ENCODE measurements at places on chromosomes 2 and 18.

- H3K27me3 ChIP-seq: no peaks in the 10 kb centered on the region
- H3K36me3 ChIP-seq: no peaks in the 10 kb centered on the region
- no peak overlapping the region for H3K4me3 ChIP-seq
- peaks cover 2% of the 10 kb centered on the region for H3K4me1 ChIP-seq
- no peak overlapping the region for H3K27ac ChIP-seq
These were observed 7.3 kb upstream of the LMAN2L start for GRCh38 chr2:96747061-96747617.

DNA sequence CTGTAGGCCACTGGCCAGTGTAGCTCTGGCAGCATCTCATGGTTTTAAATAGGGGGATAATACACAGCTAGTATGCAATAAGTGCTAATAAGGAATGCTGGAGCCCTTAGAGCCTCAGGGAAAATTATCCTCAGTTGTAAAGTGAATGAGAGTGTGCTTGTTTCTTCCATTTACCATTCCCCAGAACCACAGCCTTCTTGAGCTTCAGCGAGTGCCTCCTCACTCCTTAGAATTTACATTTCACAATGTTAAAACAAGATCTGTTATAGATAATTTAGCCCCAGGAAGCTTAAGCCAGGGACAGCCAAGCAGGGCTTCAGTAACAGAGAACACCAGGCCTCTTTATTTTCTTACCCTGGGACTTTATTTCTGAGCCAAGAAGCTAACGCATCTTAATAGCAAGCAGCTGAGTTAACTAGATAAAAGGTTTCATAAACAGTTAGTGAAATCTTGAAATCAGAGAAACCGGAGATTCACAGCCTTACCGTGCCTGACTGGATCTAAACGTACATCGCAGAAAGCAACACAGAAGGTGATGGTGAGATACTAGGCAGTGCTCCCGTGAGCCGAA, 535.2 kb downstream of the TDRD15 start:
- H3K27ac ChIP-seq: no peak overlapping the region
- H3K4me1 ChIP-seq: no peaks in the 10 kb centered on the region
- no peaks in the 10 kb centered on the region for H3K36me3 ChIP-seq
- H3K4me3 ChIP-seq: no peak overlapping the region

DNA sequence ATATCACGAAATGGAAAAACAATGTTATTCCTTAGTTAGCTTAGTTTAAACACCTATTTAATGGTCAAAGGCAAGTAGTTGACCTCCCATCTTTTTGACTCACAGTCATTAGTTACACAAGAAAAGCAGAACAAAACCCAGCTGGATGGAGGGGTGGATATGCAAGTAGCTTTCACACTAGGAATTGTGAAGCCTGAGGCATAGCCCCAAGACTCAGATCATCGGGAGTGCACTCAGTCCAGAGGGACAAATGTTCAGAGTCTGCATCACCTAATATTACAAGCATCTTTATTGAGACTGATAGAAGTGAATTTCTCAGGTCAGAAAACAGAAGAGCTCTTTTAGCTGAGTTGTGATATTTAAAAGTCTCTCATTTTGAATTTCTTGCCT, 15.5 kb upstream of the CPS1 start:
- no peak overlapping the region for H3K4me3 ChIP-seq
- DNase-seq: no peak
- H3K4me1 ChIP-seq: no peaks in the 10 kb centered on the region
- no peaks in the 10 kb centered on the region for H3K36me3 ChIP-seq
- no peaks in the 10 kb centered on the region for H3K27me3 ChIP-seq
- H3K27ac ChIP-seq: no peak overlapping the region

DNA sequence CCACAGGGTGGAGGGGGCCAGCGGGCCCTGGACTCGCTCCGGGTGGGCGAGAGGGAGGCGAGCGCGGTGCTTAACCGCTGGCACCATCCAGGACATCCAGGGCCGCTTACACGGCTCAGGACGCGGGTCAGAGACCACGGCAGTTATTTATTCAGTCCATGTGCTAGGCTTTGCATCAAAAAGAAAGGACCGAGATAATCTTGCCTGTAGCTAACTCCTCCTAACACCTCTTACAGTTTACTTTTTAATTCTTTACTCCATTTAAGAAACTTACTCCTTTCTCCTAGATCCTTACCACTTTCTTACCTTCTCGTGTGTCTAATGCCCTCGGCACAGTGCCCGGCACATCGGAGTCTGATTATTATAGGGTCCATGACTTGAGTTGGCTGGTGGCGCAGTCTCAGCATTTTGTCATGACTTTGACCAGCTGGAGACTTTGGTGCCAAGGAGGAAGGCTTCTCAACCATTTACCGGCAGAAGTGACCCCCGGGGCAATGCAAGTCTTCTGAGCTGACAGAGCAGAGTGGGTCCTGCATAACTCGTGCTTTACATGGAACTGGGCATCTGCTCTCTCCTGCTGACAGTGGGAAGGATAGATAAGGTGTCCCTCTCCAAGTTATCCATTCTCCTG, 503 bp downstream of the ANXA4 start:
- H3K27me3 ChIP-seq: peaks cover 2% of the 10 kb centered on the region
- peaks cover 3% of the 10 kb centered on the region for H3K4me1 ChIP-seq
- DNase-seq: no peak
- peak overlapping the region; percentile 66 for H3K27ac ChIP-seq
- H3K36me3 ChIP-seq: no peaks in the 10 kb centered on the region
- H3K4me3 ChIP-seq: peak overlapping the region; percentile 98

DNA sequence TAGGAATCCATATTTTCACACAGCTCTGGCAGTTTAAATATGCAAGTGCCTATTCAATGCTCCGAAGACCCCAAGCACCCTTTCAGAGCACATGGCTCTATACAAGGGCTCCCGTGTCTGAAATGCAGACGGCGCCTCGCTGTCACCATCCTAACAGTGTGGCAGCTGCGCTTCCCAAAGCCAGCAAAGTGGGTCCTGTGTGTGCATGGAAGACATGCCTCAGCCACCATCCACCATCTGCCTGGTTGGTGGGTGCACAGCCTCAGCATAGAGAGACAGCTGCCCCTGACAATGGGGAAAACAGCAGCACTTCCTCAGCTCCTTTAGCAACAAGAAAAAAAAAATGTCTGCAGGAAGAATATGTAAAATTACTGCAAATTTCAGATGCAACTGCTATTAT, 218.1 kb downstream of the SP3 start:
- H3K36me3 ChIP-seq: no peaks in the 10 kb centered on the region
- DNase-seq: no peak
- H3K27ac ChIP-seq: no peak overlapping the region
- no peak overlapping the region for H3K4me3 ChIP-seq
- H3K4me1 ChIP-seq: no peaks in the 10 kb centered on the region

DNA sequence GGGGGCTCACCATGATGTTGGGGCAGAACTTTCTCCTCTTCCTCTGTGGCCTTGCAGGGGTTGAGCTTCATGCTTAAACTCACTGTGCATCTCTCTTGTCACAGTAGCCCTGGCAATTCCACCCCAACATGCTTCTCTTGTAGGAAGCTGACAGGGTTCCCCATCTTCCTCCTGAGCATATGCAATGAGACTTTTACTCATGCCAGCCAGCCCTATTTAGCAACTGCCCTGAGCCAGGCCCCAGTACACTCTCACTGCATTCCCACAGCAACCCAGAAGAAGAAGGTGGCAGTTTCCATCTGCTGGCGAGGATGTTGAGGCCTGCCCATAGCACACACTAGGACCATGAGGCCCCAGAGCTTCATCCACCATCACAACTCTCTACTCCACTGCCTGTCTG, 72.2 kb upstream of the TEX51 start:
- no peaks in the 10 kb centered on the region for H3K36me3 ChIP-seq
- no peaks in the 10 kb centered on the region for H3K4me1 ChIP-seq
- H3K27me3 ChIP-seq: peaks cover 11% of the 10 kb centered on the region
- DNase-seq: no peak
- H3K4me3 ChIP-seq: no peak overlapping the region

- DNase-seq: no peak
- H3K4me1 ChIP-seq: peaks cover 2% of the 10 kb centered on the region
- peaks cover 8% of the 10 kb centered on the region for H3K36me3 ChIP-seq
- no peak overlapping the region for H3K27ac ChIP-seq
These were observed 95.6 kb upstream of the CDC42EP3 start for GRCh38 chr2:37767046-37767445.

DNA sequence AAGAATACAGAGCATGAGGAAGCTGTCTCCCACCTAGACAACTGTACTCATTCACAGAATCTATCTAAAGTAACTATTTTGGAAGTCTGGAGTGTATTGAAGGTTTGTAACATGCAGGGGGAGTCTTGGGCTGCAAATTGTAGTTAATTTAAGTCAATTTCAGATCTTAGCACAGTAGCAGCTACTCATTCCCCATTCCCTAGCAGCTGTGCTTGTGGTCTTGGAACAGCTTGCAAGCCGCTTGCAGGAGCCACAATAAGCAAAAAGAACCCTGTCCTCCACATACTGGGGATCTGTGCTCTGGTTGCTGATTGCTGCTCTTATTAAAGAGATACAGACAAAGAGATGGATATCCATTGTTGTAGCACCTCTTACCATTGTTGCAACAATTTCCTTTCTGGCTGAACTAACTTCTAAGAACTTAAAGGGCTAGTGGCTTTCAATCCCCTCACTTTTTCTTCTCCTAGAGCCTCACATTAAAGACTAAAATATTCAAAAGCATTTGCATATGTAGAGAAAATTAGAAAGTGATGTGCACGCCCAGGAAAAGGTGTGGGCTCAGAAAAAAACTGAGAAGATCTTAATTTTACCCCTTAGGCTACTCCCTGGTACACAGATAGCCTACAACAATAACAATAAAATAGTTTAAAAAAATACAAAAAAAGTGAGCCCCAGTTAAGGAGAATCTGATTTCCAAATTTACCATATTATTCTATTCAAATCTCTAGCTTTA, 1775.1 kb upstream of the PIK3C3 start:
- H3K27me3 ChIP-seq: no peaks in the 10 kb centered on the region
- no peak for DNase-seq
- H3K27ac ChIP-seq: no peak overlapping the region
- no peaks in the 10 kb centered on the region for H3K4me1 ChIP-seq
- H3K4me3 ChIP-seq: no peak overlapping the region

- no peaks in the 10 kb centered on the region for H3K36me3 ChIP-seq
- no peak for DNase-seq
- no peak overlapping the region for H3K4me3 ChIP-seq
- peaks cover 29% of the 10 kb centered on the region for H3K27me3 ChIP-seq
- H3K27ac ChIP-seq: no peak overlapping the region
- H3K4me1 ChIP-seq: no peaks in the 10 kb centered on the region
These were observed 206.2 kb downstream of the RTP5 start for GRCh38 chr2:242075696-242076095.

DNA sequence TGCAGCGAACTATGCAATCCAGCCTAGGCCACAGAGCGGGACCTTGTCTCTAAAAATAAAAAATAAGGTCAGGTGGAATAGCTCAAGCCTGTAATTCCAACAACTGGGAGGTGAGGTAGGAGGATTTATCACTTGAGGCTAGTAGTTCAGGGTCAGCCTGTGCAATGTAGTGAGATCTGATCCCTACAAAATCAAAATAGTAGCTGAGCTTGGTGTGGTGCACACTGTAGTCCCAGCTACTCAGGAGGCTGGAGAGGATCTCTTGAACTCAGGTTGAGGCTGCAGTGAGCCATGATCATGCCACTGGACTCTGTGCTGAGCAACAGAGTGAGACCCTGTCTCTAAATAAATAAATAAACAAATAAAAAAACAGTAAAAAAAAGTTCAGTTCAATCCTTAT, 5.7 kb downstream of the MBD5 start:
- DNase-seq: no peak
- no peak overlapping the region for H3K27ac ChIP-seq
- H3K4me3 ChIP-seq: no peak overlapping the region
- H3K27me3 ChIP-seq: no peaks in the 10 kb centered on the region
- H3K4me1 ChIP-seq: peaks cover 12% of the 10 kb centered on the region
- no peaks in the 10 kb centered on the region for H3K36me3 ChIP-seq

DNA sequence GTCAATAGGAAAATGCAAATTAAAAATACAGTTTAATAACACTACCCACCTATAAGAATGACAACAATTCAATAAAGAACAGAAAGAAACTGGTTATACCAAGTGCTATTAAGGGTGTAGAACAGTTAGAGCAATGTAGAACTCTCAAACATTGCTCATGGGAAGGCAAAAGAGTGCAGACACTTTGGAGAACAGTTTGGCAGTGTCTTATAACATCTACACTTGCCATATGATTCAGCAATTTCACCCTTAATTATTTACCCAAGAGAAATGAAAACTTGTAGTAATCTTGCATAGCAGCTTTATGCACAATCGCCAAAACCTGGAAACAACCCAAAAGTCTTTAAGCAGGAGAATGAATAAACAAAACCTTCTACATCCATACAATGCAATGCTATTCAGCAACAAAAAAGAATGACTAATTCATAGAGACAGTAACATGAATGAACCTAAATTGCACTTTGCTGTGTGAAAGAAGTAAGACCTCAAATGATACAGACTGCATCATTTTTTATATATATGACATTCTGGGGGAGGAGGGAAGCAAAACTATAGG, 455.2 kb downstream of the THSD7B start:
- no peak overlapping the region for H3K27ac ChIP-seq
- no peaks in the 10 kb centered on the region for H3K27me3 ChIP-seq
- no peak for DNase-seq
- no peaks in the 10 kb centered on the region for H3K4me1 ChIP-seq

- H3K36me3 ChIP-seq: peaks cover 7% of the 10 kb centered on the region
- peaks cover 61% of the 10 kb centered on the region for H3K4me1 ChIP-seq
- DNase-seq: peak; percentile 53
- H3K27ac ChIP-seq: peak overlapping the region; percentile 62
- no peaks in the 10 kb centered on the region for H3K27me3 ChIP-seq
- H3K4me3 ChIP-seq: peak overlapping the region; percentile 53
These were observed 1.2 kb downstream of the ANKMY1 start for GRCh38 chr2:240556553-240557100.

GRCh38 chr2:129008055-129008880, 689.6 kb upstream of the HS6ST1 start:
- DNase-seq: no peak
- H3K4me1 ChIP-seq: no peaks in the 10 kb centered on the region
- H3K4me3 ChIP-seq: no peak overlapping the region
- H3K27me3 ChIP-seq: peaks cover 7% of the 10 kb centered on the region

DNA sequence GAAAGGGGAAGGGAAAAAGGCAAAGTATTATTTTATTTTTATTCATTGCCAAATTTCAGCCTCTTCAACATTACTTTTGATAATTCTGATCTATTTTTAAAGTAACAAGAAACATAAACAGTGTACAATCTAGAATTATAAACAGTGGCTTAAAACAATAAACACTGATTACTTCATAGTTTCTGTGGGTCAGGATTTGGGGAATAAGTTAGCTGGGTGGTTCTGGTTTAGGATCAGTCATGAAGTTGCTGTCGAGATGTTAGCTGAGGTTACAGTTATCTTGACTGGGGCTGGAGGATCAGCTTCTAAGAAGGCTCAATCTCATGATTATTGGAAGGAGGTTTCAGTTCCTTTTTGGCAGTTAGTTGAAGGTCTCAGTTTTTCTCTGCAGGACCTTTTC, 109.2 kb downstream of the SCN2A start:
- no peak overlapping the region for H3K27ac ChIP-seq
- no peak for DNase-seq
- no peaks in the 10 kb centered on the region for H3K36me3 ChIP-seq
- peaks cover 4% of the 10 kb centered on the region for H3K27me3 ChIP-seq
- no peak overlapping the region for H3K4me3 ChIP-seq

DNA sequence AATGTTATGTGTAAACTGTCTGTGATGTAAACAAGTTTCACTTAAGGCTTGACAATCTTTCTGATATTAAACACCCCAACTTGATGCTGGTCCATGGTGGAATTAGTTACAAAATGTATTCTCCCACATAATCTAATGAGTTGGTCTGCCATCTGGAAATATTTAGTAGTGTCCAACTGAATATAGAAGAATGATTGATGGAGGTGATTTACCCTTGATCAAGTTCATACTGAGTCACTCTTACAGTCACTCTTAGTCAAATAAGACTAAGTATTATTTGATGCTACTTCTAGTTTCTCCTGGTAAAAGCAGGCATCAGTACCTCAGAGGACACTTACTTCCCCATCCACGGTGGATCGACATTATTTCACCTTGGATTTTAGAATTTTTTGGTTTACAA, 198.1 kb downstream of the SATB2 start:
- no peak for DNase-seq
- H3K27me3 ChIP-seq: no peaks in the 10 kb centered on the region
- H3K27ac ChIP-seq: no peak overlapping the region
- no peak overlapping the region for H3K4me3 ChIP-seq
